ENCODE measurements at places on chromosomes 13 and 19.

- no peak for DNase-seq
These were observed 802.8 kb downstream of the DIAPH3 start for GRCh38 chr13:59360916-59361315.

GRCh38 chr13:90272356-90272755, 1075.1 kb upstream of the MIR17HG start:
- DNase-seq: no peak

GRCh38 chr19:11205939-11206570, 8.7 kb upstream of the KANK2 start:
- DNase-seq: no peak

DNA sequence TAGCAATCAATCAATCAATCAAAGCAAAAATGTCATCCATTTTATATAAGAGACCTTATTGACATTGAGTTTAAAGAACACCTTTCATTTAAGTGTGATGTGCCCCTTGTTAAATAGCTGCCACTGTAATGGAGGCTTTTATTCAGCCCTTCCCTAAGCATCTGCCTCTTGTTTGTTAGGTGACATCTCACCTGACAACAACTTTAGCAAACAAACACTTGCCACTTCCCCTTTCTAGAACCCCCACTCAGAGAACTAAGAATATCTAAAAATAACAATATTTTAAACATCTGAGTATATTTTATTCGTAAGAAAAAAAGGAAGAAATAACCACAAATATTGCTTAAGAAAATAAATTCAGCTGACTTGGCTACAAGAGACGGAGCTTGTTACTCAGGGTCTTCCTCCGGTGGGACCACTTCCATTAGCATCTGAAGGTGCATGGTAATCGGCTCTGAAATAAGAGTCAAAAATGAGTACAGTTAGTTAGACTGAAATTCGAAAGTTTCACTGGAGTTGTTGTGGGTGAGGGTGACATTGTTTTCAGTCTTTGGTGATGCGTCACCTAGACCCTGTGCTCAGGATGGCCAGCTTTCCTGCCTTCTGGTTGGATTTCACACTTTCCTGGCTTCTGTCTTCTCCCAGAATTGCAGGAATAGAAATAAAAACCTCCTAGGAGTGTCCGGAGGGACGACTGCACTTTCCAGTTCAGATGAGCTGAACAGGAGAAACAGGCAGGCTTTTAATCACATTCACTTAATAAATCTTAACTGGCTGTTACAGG, 39.1 kb downstream of the SLC7A9 start:
- DNase-seq: no peak

DNA sequence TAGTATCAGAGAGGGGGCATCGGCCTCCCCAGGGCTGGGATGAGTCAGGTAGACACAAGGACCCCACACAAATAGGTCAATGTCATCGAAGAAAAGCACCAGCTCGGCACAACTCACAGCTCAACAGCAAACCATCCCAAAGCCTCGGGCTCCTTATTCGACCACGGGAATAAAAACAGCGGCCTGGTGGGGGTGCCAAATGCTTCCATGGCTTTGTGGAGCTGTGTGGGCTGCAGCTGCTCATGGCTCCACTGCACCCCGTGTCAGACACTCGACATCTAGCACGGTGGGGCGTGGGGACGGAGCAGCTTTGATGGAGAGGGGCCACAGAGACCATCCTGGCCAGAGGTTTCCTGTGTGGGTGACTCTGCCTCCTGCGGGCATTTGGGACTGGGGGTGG, 212.5 kb upstream of the SOX1 start:
- DNase-seq: no peak

- no peak for DNase-seq
These were observed 8.4 kb upstream of the VSTM2B start for GRCh38 chr19:29517412-29517811.

All from activated naive CD4-positive, alpha-beta T cell (primary cell).